ENCODE measurements at places on chromosomes 7 and 10. TPM values are rescaled to one million over a fixed set of nuclear protein-coding genes. Genes with fewer than 3 reads are reported as not detected.
A peak's percentile ranks its signal among the peaks of the same experiment; 100 is the strongest.

The ATRNL1 gene
- polyA plus RNA-seq = 0.34 TPM

The TRIM50 gene
- polyA plus RNA-seq = not detected

The MSS51 gene
- polyA plus RNA-seq = 0.47 TPM

The FAM237B gene
- not detected for polyA plus RNA-seq

The SP8 gene
- polyA plus RNA-seq = not detected

The OLAH gene
- not detected for polyA plus RNA-seq

DNA sequence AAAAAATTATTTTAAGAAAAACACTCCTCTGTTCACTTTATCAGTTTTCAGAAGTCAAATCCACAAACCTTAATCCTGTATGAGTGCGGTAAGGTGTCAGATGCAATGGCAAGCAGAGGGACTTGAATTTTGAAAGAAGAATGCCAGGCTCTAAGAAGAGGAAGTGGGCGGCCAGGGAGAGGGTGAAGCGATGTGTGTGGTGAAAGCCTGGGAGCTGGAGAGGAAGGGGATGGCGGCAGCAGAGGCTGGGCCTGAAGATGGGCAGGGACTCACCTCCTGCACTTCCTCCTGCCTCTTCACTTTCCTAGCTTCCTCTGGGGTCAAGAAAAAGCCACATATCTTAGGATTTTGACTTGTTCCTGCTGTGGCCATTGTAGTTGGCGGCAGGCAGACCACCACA is 609.6 kb downstream of the PARD3 start:
- no peak for DNase-seq

DNA sequence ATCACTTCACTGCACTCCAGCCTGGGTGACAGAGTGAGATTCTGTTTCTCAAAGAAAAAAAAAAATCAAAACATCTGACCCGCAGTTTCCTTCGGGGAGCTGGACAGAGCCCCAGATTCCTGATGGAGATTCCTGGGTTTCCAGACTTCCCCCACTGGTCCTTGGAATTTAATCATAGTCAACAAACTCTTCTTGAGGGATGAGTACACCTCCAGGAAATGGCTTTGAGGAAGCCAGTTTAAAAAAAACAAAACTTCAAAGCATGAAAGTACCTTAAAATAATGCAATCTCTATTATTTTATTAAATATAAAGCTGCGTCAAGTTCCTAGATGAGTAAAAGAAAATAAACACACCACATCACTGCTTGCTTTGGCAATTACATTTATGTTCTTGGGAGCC is 1.2 kb upstream of the MAD1L1 start:
- no peak for DNase-seq

DNA sequence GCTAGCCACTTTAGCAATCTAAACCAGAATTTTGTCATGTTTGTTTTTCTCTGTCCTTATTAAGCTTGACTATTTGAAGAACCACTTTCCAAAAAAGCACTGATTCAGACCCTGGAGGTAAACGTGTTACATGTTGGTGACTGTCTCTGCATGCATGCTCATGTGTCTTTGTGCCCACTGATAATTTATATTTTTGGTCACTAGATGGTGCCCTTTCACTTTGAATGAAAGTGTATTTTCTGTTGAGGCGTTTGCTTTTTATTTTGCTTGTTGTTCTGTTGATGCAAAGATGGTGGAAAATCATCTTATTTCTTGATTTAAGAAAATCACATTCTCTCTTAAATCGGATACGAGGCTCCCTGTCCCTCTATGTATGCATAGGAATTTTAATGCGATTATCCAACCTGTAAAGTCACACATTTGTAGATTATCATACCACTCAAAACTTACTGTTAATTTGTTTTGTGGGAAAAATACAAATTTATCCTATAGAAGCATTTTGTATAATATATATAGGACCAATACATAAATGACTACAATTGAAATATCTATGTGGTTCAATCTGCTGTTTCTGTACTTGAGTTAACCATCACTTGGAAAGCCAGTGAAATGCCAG is 269.3 kb downstream of the BICC1 start:
- DNase-seq = peak; percentile 51

DNA sequence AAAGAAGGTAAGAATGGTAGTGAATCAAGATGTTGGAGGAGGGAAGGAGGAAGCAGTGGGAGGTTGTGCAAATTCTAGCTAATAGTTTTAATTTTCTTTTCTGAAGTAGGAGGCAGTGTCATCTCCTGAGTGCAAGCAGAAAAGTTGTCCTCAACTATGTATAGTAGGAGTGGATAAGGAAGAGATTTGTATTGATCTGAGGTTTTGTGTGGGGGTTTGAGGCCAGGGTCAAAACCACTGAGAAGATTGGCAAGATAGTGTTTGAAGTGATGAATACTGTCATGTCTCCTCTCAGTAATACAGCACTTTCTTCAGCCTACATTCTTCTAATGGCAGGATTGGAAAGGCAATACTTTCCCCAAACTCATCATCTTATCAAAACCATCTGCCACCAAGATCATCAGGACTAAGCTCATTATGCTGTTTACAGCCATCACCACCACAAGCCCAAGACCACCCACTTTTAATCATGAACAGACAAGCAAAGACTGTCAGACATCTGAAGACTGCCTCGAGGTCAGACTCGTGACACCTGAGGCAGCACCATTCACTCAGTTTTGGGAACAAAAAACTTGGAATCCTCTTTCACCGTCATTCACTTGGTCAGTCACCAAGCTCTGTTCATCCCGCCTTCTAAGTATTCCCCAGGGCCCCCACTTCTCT is 1.5 kb upstream of the MIOS start:
- no peak for DNase-seq

DNA sequence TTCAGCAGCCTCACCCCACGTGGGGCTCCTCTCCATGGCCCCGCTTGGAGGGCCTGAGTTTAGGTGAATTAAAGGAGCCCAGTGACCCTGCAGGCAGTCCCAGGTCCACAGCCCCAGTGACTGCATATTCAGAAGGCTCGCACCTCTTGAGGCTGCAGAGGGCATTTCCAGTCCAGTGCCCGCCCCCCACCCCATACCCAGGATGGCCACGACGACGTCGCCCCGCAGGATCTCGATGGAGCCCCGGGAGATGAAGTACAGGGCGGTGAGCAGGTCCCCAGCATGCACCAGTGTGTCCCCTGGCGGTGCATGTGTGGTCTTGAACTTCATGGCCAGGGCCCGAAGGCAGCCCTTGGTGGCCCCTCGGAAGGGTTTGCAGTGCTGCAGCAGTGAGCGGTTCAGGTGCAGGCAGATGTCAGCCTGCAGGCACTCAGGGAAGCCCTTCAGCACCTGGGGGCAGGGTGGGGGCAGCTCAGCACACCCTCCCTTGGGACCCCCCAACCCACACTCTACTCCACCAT is 28.1 kb downstream of the KCNH2 start:
- no peak for DNase-seq

GRCh38 chr10:69628891-69629290 is 1.2 kb upstream of the FAM241B start:
- DNase-seq = no peak

DNA sequence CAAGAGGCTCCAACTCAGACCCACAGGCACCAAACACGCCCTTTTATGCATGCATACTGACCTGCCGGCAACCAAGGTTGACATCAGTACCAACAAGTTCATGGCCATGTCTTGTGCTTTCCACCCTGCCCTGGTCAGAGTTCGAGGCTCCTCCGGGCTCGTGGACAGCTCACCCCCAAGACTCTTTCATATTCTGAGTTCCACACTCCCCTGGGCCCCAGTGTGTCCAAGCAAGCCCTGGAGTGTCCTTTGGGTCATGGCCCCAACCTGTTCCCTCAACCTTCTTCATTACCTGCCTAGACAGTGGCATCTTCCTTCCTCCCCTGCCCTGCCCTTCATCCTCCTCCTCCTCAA is 40.5 kb downstream of the HIF1AN start:
- DNase-seq = no peak

GRCh38 chr10:75926763-75927162 is 495.3 kb downstream of the LRMDA start:
- DNase-seq = no peak

- peak; percentile 74 for DNase-seq
These were observed 2.1 kb downstream of the GIGYF1 start for GRCh38 chr7:100691676-100692577.

DNA sequence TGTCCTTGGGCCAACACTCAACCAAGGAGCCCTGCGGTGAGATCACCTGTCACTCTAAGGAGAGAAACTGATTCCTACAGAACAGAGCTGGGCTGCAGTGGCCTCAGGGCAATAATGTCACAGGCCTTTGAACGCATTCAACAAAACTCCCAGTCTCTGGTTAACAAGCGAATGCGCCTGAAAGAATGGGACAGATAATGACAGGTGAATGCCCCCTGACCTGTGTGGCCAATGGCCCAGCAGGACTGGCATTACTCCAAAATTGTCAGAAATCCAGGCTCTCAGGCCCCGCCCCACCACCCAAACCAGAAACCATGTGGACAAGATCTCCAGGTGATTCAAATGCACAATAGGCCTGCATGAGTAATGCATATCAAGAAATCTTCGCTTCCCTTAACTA is 277.7 kb upstream of the KLF6 start:
- DNase-seq = no peak

DNA sequence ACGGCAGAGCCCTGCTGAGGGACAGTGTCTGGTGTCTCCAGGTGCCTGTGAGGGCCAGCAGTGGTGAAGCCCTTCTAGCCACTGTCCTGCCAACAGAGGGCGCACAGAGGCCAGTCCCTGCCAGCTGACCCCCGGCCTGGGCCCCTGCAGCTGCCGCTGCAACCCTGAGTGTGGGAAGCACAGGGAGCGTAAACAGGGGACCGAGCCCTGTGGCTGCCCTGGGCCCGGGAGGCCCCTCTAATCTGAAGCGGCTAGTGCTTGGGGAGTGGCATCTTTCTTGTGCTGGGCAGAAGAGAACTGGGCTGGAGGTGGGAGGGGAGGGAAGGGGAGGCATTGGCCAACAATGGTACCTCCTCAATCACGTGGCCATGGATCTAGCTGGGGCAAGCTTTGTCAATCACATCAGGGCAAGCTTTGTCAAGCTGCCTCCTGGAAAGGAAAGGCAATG is 34.6 kb downstream of the TRIM8 start:
- DNase-seq = peak; percentile 50

GRCh38 chr7:117281562-117281961 is 41.3 kb downstream of the WNT2 start:
- no peak for DNase-seq

DNA sequence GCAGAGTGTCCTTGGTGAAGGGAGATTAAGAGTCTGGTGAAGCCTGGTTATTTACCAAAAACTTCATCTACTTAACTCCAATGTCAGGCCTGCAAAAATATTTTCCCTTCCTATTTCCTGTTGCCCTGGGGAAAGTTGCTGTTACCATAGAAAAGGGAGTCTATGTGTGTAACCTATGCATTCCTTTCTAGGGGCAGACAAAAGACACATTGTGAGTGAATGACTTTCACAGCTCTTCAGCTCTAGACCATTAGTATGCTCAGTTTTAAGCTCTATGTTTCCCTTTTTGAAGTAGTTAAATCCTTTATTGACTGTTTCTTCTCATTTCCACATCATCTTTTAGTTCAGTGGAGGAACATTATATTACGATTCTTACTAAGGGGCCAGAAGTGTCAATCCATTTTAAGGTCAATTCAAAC is 45.6 kb upstream of the SGCE start:
- peak; percentile 58 for DNase-seq

DNA sequence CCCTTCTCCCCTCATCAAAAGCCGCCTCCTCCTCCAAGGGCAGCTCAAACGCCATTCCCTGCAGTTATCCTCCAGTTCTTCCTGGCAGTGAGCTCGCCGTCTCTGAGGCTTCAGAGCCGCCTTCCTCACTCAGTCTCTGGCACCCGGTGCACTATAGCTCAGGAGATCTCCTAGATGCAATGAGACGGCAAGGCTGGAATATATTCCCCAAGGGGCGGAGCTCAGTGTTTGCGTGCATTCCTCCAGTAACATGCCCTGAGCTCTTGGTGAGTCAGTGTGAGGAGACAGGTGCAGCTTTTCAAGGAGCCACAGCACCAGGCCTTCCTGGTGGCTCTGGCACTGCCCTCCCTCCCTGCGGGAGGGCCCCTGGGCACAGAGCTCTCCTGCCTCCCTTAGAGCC is 512.6 kb upstream of the FOXK1 start:
- DNase-seq = peak; percentile 38

GRCh38 chr10:53458007-53458406 is 685.4 kb upstream of the MBL2 start:
- DNase-seq = no peak

GRCh38 chr10:76866841-76867586 is 770.6 kb downstream of the KCNMA1 start:
- DNase-seq = no peak

GRCh38 chr10:60006062-60006461 is 99.7 kb upstream of the CCDC6 start:
- no peak for DNase-seq

GRCh38 chr7:107359520-107360316 is 110.1 kb upstream of the GPR22 start:
- DNase-seq = no peak

- no peak for DNase-seq
These were observed 51.2 kb downstream of the DPCD start for GRCh38 chr10:101639141-101639900.

GRCh38 chr10:93261961-93262610 is 188.4 kb downstream of the CYP26A1 start:
- no peak for DNase-seq

DNA sequence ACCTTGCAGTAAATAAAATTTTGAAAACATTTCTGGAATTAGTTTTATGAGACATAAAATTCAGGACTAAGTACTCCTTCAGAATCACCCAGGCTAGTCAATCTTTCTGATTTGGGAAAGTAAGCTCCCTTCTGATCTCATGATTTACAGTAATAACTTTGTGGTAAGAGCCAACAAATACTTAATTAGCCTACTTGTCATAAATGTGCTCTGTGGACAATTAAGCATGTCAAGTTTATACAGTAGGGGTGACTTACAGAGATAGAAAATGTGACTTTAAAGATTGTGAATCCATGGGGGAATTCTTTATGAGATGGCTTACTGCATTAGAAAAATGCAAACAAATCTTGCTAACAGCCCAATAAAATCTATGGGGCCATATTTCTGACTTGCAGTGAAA is 616.9 kb upstream of the GHITM start:
- DNase-seq = no peak

DNA sequence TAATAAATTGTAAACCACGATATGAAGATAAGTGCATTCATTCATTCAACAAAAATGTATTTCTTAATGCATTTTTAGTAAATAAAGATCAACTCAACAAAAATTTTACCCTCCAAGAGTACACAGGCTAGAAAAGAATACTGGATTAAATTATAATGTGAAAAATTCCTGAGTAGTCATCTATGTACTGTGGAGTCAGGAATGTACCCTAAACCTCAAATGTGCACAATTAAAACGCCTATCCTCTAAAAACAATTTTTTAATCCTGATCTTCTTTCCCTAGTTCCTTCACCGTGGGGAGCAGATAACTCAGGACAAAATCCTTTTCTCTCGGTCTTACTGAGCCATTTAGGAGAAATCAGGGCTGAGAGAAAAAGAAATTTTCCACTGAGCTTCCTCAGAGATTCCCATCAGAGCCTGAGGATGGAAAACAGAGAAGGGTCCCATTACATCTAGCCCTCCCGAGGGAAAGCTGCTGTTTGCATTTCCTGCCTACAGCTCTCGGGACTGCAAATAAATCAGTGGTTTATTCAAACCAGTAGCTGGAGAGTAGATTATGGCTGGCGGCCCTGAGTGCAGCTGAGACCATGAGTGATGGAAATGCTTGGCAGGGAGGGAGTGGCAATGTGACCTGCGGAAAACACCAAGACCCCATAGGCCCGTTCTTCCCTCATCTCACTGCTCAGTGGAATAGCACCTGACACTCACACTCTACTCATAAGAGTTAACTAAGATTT is 7.4 kb downstream of the TAS2R40 start:
- no peak for DNase-seq

All from A549 (cell line).